Thyroid gland (tissue), 4 donors: ENCODE measurements at places on chromosomes 5 and 9. TPM values are rescaled to one million over a fixed set of nuclear protein-coding genes. Genes with fewer than 3 reads are reported as not detected.

SLC2A8 gene
- 38.2 TPM for total RNA-seq

HNRNPAB gene
- 65.0 TPM for total RNA-seq

DNA sequence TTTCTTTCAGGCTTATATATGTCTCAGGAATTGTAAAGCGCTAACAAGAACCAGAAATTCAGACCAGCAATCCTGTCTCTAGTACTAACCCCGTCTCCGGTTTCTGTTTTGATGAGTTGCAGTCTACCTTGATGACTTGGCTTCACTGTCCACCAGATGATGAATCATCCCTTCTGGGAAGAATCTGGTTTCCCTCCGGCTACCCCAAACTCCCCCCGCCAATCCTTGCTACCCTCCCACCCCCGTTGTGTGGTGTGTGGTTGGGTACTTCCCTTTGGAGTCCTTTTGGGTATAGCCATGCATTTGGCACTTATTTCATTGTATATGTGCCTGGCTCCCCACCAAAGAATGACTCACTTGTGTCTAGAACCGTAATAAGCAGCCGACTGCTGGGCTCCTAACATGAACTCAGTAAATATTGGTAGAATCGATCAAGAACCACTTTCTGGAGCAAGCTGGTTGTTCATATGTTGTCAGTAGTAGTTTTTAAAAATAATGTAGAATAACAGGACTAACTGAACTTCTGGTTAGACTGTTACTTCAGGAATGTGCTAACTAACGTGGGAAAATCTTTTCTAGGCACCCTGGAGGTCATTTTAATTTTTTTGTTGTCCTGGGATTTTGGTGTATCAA is 8.3 kb upstream of the TGFBI start:
- no peaks in the 10 kb centered on the region for H3K27me3 ChIP-seq
- H3K27ac ChIP-seq, result no peak overlapping the region
- no peak overlapping the region for H3K4me3 ChIP-seq
- peaks cover 7% of the 10 kb centered on the region for H3K4me1 ChIP-seq
- no peaks in the 10 kb centered on the region for H3K36me3 ChIP-seq

DNA sequence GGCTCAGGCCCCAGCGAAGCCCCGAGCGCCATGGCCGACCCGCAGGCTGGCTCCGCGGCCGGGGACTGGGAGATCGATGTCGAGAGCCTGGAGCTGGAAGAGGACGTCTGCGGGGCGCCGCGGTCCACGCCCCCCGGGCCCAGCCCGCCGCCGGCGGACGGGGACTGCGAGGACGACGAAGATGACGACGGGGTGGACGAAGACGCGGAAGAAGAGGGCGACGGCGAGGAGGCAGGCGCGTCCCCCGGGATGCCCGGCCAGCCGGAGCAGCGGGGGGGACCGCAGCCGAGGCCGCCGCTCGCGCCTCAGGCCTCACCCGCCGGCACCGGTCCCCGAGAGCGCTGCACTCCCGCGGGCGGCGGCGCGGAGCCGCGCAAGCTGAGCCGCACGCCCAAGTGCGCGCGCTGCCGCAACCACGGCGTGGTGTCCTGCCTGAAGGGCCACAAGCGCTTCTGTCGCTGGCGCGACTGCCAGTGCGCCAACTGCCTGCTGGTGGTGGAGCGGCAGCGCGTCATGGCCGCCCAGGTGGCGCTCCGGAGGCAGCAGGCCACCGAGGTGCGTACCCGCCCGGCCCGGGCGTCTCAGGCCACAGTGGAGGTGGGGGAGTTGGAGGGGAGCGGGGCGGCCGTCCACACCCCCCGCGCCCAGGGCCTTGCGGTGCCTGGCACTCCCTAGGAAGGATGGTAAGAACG is 1.6 kb downstream of the DMRT2 start:
- peaks cover 22% of the 10 kb centered on the region for H3K4me1 ChIP-seq
- H3K4me3 ChIP-seq, result no peak overlapping the region
- peak; percentile 69 for DNase-seq
- H3K27me3 ChIP-seq, result peaks cover 68% of the 10 kb centered on the region

GRCh38 chr9:114035845-114036801 is 42.0 kb downstream of the AMBP start:
- no peak for DNase-seq
- H3K27me3 ChIP-seq, result no peaks in the 10 kb centered on the region
- no peak overlapping the region for H3K27ac ChIP-seq
- peaks cover 6% of the 10 kb centered on the region for H3K4me1 ChIP-seq
- H3K36me3 ChIP-seq, result peaks cover 12% of the 10 kb centered on the region
- no peak overlapping the region for H3K4me3 ChIP-seq

DNA sequence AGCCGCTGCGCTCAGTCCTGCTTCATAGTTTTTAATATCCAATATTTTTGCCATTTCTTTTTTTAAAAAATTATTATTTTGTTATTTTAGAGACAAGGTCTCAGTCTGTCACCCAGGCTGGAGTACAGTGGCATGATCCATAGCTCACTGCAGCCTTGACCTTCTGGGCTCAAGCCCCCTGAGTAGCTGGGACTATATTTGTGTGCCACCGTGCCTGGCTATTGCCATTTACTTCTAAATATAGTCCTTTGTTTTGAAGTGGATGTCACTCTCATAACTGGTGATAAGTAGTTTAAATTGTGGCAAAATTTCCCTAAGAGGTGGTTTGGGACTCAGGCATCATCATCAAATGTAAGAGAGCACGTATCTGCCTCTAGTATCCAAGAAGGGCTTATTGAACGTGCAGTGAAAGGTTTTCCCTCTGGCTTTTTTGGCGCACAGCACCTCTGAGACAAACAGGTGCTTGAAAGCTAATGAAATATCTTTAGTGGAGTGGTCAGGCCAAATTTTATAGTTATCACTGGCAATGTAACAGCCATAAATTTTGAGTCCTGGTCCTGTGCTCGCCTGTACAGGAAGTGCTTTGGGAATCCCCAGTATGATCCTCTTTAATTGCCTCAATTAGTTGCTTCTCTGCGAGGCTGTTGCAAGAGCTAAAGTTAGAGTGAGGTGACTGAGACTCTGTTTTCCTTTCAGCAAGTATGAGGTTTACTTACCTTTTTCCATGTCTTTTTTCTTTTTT is 14.8 kb downstream of the STXBP1 start:
- no peak for DNase-seq
- H3K27me3 ChIP-seq, result no peaks in the 10 kb centered on the region
- no peaks in the 10 kb centered on the region for H3K36me3 ChIP-seq
- H3K4me3 ChIP-seq, result no peak overlapping the region
- H3K4me1 ChIP-seq, result peaks cover 13% of the 10 kb centered on the region

DNA sequence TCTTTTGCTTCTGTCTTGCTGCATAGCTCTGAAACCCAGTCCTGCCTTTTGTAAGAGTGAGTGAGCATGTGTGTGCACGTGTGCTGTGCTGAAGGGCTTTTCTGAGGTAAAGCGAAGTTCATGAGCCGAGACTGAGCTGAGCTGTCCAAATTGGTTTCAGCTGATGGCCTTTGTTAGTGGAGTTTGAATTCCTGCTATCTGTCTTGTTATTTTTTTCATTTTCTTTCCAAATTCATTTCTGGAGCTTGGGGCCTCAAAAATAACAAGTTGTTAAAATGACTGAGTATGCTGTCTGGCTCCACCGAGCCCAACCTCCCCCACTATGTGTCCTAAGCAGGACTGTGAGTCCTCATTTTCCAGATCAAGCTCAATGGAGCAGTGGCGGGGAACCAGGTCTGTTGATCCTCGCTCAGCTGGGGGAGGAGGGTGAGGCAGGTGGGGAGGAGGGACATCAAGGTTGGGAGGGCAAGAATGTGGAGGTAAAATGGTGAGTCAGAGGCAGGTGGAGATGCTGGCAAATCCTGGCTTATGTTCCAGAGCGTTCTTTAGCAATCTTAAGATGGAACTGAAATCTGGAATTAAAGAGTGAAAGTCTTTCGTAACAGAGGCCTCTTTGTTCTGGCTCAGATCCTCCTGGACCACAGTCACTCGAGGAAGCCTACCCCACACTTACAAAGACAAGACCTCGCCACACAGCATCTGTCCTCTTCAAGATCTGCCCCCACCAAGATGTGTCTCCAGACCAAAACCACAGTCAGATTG is 63.9 kb downstream of the SREK1 start:
- H3K4me1 ChIP-seq, result peaks cover 32% of the 10 kb centered on the region
- H3K36me3 ChIP-seq, result no peaks in the 10 kb centered on the region
- H3K27ac ChIP-seq, result peak overlapping the region; percentile 99
- H3K4me3 ChIP-seq, result no peak overlapping the region

- no peaks in the 10 kb centered on the region for H3K27me3 ChIP-seq
- H3K4me3 ChIP-seq, result no peak overlapping the region
- H3K4me1 ChIP-seq, result no peaks in the 10 kb centered on the region
These were observed 28.4 kb upstream of the DPYSL3 start for GRCh38 chr5:147538236-147538635.

GRCh38 chr5:83097689-83098231 is 20.4 kb downstream of the XRCC4 start:
- no peaks in the 10 kb centered on the region for H3K27me3 ChIP-seq
- no peaks in the 10 kb centered on the region for H3K4me1 ChIP-seq
- no peak overlapping the region for H3K4me3 ChIP-seq
- DNase-seq, result no peak
- no peak overlapping the region for H3K27ac ChIP-seq
- H3K36me3 ChIP-seq, result no peaks in the 10 kb centered on the region

DNA sequence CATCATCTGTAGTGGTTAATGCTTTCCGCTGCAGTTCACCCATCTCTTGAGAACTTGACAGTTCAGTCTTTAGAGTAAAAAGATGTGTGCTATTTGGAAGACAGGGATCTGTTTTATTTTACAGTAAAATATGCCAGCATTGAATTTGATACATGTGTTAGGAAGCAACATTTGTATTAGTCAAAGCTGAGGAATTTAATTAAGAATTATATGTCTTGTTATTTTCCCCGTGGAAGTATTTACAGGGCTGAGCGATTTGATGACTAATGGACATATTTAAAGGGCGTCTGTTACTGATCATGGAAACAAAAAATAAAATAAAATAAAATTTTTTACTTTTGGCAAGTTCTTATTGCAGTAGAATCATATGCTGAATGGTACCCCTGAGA is 101.3 kb downstream of the PAM start:
- DNase-seq, result no peak
- H3K4me3 ChIP-seq, result no peak overlapping the region
- no peaks in the 10 kb centered on the region for H3K4me1 ChIP-seq
- H3K27ac ChIP-seq, result no peak overlapping the region

GRCh38 chr5:132489871-132490483 is 596 bp downstream of the IRF1 start:
- H3K36me3 ChIP-seq, result peaks cover 20% of the 10 kb centered on the region
- no peaks in the 10 kb centered on the region for H3K27me3 ChIP-seq
- peaks cover 27% of the 10 kb centered on the region for H3K4me1 ChIP-seq
- peak overlapping the region; percentile 79 for H3K27ac ChIP-seq
- DNase-seq, result peak; percentile 81
- peak overlapping the region; percentile 67 for H3K4me3 ChIP-seq

DNA sequence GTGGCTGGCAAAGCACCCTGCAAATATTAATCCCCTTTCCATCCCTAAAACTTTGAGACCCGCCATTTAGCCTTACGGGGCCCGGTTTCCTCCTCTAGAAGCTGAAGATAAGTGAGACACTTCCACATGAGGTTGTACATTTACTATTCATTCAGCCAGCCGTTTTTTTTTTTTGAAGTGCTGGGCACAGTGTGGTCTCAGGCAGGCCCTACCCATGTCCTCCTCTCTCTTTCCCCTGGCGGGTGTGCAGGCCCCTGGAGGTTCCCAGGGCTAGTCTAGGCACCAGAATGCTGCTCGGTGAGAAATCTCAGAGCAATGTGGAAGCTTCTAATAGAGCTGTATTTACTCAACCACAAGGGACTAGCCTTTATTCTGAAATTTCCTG is 107.4 kb upstream of the LARP1 start:
- H3K4me3 ChIP-seq, result no peak overlapping the region
- peaks cover 12% of the 10 kb centered on the region for H3K4me1 ChIP-seq
- H3K36me3 ChIP-seq, result no peaks in the 10 kb centered on the region
- no peak overlapping the region for H3K27ac ChIP-seq
- H3K27me3 ChIP-seq, result no peaks in the 10 kb centered on the region

DNA sequence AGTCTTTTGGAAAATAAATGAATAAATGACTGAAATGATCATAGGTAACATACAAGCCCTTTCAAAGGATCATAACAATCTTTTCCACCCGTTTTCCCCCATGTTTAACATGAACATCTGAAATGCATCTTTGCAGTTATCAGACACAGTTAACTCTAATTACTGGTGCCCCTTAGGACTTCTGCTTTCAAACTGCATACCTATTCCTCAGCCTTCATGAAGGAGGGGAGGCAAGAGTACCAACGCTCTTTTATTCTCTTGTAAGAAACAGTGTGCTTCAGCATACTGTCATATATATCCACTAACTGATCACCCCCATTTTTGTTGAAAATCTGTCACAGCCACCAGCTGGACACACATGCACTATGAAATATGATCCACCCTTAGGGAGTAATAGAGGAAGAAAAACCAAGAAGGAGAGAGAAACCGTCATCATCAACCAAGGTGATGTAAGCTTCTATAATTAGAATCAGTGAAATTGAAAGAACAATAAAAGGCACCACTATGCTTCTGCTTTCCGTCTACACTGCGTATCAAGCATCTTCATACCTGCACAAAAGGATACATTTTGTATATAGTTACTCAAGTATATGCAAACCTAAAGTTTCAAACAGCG is 98.7 kb downstream of the RAPGEF6 start:
- peaks cover 16% of the 10 kb centered on the region for H3K4me1 ChIP-seq
- H3K27me3 ChIP-seq, result no peaks in the 10 kb centered on the region
- DNase-seq, result no peak
- no peak overlapping the region for H3K4me3 ChIP-seq
- H3K27ac ChIP-seq, result no peak overlapping the region

DNA sequence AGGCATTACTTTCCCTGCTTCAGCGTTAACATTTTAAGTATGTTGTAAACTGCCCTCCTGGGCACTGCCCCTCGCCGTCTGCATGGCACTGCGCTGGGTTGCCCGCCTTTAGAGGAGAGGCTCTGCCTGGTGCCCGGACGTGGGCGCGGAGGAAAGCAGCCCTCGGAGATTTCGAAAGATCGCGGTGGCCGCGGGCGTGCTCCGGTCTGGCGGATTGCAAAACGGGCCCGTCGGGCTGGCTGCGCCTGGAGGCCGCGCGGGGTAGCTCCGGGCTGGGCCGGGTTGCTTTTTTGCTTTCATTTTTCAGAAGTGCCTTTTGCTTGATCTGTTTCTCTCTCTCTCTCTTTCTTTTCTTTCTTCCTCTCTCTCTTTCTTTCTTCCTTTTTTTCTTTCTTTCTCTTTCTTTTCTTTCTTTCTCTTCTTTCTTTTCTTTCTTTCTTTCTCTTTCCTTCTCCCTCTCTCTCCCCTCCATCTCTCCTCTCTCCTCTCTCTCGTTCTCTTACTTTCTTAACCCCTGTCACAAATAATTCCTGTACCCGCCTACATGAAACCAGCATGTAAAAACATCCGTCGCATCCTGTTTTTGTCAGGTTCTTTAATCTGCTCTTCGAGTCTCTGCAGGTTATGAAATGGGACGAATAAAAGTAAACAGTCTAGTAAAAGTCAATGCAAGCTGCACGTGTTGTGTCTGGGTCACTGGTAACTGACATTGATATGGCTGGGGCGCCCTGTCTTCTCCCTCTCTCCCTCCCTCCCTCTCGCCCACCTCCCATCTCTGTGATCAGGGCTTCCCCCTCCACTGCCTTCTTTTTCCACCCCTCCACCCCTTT is 1.7 kb downstream of the FST start:
- H3K27me3 ChIP-seq, result no peaks in the 10 kb centered on the region
- peaks cover 5% of the 10 kb centered on the region for H3K4me1 ChIP-seq
- H3K36me3 ChIP-seq, result no peaks in the 10 kb centered on the region
- H3K4me3 ChIP-seq, result no peak overlapping the region
- H3K27ac ChIP-seq, result peak overlapping the region; percentile 11
